ENCODE measurements at places on chromosomes 6 and 20.

DNA sequence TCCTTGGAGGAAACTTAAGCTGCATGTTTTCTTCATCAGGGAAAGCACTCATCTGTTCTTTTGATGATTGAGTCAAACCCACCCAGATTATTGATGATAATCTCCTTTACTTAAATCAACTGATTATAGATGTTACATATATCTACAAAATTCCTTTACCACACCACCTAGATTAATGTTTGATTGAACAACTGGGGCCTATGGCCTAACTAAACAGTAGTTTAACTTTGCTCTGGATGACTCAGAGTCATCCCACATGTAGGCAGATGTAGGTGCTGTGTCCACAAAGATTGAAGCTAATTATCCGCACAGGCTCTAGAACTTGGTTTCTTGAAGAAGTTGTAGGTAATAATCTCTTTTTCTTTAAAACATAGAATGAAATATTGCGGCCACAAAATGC lies 42.2 kb downstream of the PKIB start:
- no peak for DNase-seq

DNA sequence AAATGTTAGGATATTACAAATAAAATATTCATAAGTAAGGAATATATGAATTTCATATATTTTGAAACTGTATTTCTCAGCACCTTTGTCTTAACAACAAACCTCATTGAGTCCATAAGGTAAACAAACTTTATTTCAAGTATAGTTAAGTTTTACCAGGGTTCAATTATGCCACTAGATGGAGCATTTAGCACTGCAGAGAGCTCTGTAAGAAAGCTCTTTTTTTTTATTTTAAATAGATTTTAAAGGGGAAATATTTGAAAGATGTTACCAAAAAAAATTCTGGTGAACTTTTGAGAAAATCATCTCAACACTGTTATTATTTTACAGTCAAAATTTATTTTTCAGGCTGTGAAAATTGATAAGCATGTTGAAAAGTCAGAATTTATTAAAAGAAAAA lies 955.2 kb upstream of the EYS start:
- no peak for DNase-seq

- no peak for DNase-seq
Measured at GRCh38 chr6:157967020-157967419, 14.6 kb upstream of the SYNJ2 start.

DNA sequence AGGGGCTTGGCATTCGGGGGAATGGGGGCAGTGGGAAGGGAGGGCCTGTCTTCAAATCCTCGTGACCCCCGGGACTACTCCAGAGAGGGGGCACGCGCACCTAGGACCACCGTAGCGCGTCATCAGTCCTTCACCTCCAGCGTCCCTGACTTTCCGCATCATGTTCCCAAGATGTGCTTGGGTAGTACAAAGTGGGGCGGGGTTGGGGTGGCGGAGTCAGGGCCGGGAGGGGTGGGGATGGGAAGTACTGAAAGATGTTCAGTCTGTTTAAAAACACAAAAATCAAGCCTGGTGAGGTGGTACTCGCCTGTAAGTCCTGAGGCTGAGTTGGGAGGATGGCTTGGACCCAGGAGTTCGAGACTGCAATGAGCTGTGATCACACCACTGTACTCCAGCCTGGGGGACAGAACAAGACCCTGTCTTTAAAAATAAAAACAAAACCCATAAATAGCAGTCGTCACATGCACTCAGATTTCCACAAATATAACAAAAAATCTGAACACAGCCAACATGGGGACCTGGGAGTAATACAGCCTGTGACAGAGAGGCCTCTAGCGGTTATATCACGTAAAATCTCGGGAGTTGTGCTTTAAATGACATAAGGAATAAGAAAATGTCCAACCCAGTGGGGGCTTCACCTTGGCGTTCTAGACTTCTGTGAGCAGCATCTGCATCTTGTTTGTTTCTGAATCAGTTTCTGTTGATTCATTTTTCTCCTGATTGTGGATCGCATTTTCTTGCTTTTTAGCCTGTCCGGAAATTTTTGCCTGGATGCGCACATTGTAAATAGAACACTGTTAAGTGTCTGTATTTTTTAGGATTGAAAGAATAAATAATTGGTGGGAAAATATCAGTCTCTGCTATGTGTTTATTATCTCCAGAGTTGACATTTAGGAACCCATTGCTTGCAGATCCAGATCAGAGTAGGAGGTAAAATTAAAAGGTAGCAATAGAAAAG lies 698 bp upstream of the LRP11 start:
- DNase-seq = peak; percentile 21

DNA sequence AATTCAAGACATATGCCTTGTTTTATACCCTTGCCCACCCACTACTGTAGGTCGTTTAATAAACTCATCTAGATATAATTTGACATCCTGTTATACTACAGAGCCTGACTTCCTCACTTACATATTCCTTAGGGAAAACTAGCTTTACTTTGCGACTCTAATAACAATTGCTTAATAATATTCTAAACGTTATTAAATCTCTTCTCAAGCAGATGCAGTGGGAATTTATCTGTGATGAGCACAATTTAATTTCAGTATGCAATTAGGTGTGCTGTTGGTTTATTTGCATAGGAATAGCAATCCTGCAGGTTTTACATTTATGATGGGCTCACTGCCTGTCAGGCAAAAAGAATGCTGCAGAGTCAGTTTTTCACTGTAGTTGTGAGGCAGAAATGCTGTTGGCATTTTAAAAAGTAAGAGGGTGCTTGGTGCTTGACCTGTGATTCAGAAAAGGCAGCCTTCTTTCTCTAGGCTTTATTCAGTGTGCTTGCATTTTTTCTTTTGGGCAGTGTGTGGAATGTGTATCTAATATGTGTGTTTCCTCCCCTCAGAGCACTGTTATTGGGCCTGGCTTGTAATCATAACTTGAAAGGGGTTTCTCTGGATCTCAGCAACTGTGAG lies 152.3 kb upstream of the SCGN start:
- no peak for DNase-seq

GRCh38 chr6:5713519-5713918 lies 293.2 kb downstream of the NRN1 start:
- DNase-seq = no peak

All from nephron progenitor cell (in vitro differentiated cells).